ENCODE measurements at places on chromosomes 16 and 17. TPM values are rescaled to one million over a fixed set of nuclear protein-coding genes. Genes with fewer than 3 reads are reported as not detected.

GRCh38 chr17:39014044-39014794 lies 47.0 kb upstream of the FBXO47 start:
- no peak for DNase-seq

GRCh38 chr17:47987240-47987835 lies 16.4 kb downstream of the CDK5RAP3 start:
- DNase-seq = no peak

DNA sequence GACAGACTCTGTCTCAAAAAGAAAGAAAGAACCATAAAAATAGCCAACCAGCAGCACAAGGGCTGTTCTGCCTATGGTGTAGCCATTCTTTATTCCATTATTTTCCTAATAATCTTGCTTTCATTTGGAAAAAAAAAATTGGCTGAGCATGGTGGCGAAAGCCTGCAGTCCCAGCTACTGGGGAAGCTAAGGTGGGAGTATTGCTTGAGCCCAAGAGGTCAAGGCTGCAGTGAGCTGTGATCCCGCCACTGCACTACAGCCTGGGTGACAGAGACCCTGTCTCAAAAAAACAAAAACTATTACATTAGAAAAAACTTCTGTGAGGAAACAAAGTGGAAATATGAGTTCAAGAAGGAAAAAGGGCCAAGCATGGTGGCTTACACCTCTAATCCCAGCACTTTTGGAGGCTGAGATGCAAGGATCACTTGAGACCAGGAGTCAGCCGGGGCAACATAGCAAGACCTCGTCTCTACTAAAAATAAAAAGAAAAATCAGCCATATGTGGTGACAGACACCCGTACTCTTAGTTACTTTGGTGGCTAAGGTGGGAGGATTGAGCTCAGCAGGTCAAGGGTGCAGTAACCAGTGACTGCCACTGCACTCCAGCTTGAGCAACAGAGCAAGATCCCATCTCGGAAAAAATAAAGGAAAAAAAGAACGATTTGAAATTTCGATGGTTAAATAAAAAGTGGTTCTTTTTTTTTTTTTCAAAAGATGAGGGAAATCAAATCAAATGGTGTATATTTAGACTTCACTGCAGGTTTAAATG lies 2.5 kb downstream of the DCAKD start:
- no peak for DNase-seq

DNA sequence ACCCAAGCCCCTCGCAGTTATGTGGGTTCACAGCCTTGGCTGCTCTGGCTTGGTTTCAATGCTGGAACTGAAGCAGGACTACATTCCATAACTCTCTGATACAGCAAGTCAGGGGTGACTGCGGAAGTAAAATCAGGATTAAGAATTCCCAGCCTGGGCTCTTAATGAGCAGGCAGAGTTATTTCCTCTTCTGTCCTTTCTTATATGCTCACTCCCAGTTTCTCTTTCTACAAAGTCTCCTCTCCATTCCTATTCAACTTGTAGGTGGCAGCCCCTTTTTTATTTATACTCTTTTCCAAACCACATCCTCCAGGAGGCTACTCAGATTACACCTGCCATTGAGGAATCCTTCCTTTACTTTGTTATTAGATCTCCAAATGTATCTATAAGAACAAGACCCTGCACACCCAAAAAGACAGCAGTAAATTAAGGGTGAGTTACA lies 40.3 kb downstream of the HOXB1 start:
- DNase-seq = no peak

- no peak for DNase-seq
Measured at GRCh38 chr16:74999609-75000480, 1.0 kb downstream of the ZNRF1 start.

DNA sequence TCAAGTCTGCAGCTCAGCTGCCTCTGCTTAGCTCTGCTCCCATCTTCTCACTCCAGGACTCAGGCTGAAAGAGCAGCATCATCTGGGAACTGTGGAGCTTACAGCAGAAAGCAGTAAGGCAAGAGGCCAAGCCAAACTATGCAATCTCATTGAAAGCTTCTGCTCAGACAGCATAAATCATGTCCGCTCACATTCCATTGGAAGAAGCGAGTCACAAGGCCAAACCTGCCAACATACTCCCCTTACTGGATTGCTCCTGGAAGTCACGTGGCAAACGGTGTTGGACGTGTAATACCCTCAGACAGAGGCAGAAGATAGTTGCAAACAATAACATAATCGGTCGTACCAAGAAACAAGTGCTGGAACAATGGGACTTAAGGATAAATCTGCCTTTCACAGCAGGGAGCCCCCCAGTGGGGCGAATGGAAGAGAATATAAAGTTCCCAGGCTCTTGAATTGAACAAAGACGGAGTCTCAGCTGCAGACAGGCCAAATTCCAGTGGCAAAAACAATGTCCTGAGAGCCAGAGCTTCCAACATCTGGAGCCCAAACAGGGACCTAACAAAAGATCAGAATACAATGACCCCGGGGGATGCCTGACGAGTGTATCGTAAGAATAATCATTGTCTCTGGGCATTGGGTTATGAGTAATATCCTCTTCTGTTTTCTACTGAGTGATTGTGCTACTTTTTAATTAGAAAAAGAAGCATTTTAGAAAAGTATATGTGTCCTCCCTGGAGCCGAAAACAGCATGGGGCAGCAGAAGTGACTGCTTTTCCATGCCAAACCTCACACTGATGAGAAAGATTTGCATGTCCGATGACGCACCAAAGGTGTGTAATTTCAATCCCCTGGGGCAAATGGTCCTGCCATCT lies 68.4 kb downstream of the CMC2 start:
- no peak for DNase-seq

The KRT15 gene
- total RNA-seq = not detected

The CACNG5 gene
- not detected for total RNA-seq

The CDH13 gene
- 45.1 TPM for total RNA-seq
